ENCODE measurements at places on chromosomes 1 and 21.
A peak's percentile ranks its signal among the peaks of the same experiment; 100 is the strongest.

- DNase-seq: no peak
Measured at GRCh38 chr1:5845376-5845775, 146.8 kb downstream of the NPHP4 start.

DNA sequence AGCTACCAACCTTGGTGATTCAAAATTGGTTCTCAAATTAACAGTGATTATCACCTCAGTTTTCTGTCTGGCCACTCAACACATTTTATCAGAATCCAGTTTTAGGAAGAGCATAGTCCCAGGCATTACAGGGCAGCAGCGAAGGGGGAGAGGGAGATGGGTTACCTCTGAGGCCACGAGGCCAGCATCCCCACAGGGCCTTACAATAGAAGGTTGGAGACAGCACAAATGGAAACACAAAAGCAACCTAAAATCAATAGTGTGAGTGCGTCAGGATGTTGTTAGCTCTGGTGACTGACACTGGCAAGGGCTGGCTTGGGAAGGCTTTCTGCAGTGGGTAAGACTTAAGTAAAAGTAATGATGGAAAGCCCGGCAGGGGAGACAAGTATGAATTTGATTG lies 79.5 kb downstream of the JAK1 start:
- DNase-seq: no peak

DNA sequence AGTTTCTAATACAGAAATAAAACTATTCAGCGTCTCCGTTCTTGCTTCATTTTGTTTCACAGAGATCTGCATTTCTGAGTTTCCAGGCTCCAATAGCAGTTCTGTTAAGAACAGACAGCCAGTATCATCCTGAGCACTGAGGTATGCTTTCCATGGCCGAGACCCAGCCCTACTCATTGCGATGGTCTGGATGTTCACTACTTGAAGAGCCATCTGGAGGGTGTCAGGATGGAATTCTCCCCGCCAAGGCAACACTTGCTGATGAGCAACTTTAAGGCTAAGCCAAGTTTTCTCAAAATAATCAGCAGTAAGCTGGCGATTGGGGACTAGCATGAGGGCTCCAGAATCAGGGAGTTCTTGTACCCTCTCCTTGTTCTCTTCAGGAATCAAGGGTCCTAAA lies 7.7 kb upstream of the BCL2L15 start:
- no peak for DNase-seq

- DNase-seq: no peak
Measured at GRCh38 chr1:109354929-109355328, 42.8 kb downstream of the SORT1 start.

- no peak for DNase-seq
Measured at GRCh38 chr1:212938846-212939245, 11.5 kb upstream of the VASH2 start.

GRCh38 chr1:15923241-15923640 lies 52.7 kb downstream of the ZBTB17 start:
- no peak for DNase-seq

DNA sequence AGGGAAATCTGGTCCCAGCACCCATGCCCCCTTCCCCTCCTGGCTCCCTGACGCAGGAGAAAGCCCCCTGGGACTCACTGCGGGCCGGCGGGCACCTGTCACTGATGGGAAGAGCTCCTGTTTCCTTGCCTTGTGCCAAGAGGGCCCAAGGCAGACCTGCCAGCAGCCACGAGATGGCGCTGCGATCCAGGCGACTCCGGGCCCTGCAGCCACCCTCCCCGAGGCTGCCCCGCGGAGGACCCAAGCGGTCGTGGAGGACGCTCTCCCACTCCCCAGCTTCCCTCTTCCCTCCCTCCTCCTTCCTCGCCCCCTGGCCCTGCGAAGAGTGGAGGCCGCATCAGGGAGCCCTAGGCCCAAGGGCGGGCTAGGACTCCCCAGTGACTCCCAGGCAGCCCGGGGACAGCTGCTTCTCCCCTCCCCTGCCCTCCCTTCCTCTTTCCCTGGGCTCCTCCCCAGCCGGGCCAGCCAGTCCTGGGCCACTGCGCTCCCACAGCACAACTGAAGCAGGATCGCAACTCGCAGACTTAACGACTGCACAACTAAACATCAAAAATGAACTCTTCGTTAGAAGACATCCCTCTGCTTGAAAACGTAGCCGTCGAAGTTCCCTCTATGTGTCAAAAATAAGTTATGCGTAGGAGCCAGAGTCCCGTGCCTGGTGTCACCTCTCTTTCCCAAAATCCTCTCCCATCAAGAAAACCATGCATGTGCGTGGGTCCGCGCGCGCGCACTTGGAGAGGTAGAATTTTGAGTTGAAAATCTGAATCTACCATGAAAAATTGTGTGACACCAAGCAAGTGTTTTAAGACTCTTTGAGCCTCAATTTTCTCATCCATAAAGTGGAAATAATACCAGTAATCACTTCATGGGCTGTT lies 34.2 kb downstream of the BATF3 start:
- DNase-seq: peak; percentile 60

DNA sequence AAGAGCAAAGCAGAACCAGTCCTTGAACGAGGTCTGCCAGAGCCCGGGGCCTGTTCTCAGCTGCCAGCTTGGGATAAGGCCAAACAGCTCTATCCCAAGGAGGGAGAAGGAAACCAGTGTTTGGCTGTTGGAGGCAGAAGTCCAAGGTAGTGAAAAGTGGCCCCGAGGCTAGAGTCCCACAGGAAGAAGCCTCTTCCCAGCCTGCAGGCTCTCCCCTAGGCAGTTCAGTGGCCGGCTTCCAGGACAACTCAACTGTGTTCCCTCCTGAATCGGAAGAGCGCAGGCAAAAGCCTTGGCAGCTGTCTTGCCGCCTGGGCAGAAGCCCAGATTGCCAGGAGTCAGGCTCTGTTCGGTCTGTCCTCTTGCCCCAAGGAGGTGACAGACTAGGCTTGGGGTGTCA lies 19.3 kb downstream of the QSOX1 start:
- no peak for DNase-seq

DNA sequence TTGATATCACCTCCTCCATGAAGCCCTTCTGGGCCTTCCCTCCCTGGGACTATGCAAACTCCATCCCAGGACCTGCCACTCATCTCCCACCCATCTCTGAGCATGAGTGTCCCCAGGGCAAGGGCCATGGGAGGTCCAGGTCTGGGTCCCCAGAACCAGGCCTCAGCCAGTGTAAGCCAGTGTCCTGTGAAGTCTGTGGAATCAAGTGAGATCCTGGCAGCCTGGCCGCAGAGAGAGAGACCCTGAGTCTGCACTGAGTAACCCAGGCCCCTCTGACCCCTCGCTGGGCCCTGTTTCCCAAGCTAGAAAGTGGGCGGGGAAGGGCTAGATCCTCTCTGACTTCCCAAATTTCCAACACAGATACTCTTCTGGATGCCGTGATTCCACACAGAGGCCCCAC lies 132.7 kb downstream of the DMRTB1 start:
- no peak for DNase-seq
